ENCODE measurements at places on chromosomes 11 and 22. TPM values are rescaled to one million over a fixed set of nuclear protein-coding genes. Genes with fewer than 3 reads are reported as not detected.

Gene FGF19
- not detected for total RNA-seq

DNA sequence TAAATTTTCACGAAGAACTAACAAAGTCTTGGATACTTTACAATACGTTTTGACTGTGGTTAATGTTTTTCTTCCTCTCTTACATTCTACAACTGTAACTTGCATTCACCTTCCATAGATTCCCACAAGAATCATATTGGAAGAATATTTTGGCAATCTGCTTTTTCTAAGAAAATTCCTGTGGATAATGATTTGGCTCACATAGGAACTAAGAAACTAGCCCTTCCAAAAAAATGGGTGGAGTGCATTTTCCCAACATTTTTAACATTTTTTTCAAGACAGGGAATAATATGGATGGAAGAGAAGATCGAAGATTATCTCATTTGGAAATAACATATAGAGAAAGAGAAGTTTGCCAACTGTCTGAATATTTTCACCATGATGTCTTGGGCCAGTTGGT lies 256.9 kb upstream of the POU2AF2 start:
- DNase-seq, result no peak

GRCh38 chr11:81220146-81220895 lies 1513.3 kb downstream of the FAM181B start:
- DNase-seq, result peak; percentile 37

GRCh38 chr11:125944350-125945010 lies 1.4 kb upstream of the VSIG10L2 start:
- no peak for DNase-seq

Data from SJCRH30 (cell line).